Stimulated activated CD8-positive, alpha-beta memory T cell treated with anti-CD3 and anti-CD28 coated beads, Interleukin-15, amount 100 ng/mL, for 48 hours (primary cell): ENCODE measurements at places on chromosomes 13 and 19.

- DNase-seq: no peak
Measured at GRCh38 chr19:53389571-53389970, 5.4 kb upstream of the ZNF765 start.

GRCh38 chr13:27375686-27376326 is 48.6 kb upstream of the GTF3A start:
- DNase-seq: no peak

GRCh38 chr19:47240996-47241918 is 10.3 kb upstream of the BBC3 start:
- DNase-seq: peak; percentile 65

DNA sequence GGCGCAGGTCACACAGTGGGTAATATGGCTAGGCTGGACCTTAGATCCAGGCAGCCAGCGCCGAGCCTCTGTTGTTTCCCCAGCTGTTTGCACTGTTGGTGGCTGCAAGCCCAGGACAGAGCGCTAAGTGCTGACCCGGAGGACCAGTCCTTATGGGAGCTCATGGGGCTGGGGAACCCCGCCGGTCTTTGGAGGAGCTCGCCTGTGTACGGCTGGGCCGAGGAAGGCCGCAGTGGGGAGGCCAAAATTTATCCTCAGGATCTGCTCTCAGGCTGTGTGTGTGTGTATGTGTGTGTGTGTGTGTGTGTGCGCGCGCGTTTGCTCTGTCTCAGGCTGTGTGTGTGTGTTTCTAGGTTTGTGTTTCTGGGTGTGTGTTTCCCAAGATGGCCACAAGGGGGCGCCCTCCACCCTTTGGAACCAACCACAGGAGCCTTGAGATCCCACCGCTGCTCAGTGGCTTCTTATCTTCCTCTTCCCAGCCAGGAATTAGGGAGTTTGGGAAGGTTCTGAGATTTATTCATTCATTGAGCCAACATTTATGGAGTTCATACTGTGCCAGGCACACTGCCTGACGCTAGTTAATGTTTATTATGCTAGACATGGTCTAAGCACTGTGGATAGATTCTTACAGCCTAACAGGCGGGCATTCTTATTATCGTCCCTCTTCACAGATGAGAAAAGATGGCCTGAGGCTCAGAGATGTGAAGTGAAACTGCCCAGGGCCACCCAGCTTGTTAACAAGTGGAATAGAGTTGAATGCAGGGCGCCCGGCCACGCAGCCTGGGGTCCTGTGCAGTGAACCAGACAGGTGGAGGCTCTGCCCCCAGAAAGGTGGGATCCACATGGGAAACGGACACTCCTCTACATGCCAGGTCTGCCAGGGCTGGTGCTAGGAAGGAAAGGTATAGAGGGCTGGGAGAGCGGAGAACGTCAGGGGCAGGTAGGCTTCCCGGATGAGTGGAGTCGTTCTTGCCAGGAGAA is 13.0 kb downstream of the PGLYRP1 start:
- DNase-seq: peak; percentile 38

- no peak for DNase-seq
Measured at GRCh38 chr13:41780715-41781706, 179.9 kb downstream of the VWA8 start.

DNA sequence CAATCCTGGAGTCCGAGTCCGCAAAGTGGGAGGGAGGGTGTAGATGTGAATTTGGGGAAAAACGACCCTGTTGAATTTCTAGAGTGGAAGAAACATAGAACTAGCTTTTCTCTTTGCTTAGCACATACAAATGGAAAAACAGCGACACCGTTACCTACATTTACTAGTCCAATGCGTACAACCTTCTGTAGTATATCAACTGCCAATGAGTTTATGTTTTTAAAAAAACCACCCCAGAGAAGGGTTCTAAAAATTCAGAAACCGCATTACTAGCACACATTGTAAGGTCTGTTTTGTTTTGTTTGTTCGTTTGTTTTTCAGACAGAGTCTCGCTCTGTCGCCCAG is 332 bp upstream of the SUPT20H start:
- DNase-seq: no peak

DNA sequence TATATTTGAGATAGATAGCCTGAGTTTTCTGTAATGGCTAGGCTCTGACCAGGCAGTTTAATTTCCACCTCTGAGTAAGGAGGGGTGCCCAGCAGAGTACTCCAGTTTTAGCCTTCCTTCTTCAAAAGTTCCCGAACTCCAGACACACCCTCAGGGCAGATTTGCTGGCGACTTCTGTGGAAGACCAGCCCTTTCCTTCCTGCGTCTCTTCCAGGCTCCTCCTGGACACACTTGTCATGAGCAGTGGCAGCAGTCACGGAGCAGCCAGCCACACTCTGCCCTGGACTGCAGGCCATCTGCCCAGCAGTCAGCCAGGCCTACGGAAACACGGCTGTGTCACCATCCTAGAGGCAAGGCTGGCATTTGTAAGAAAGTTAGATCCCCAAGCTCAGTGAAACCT is 6.6 kb upstream of the FLT1 start:
- no peak for DNase-seq

DNA sequence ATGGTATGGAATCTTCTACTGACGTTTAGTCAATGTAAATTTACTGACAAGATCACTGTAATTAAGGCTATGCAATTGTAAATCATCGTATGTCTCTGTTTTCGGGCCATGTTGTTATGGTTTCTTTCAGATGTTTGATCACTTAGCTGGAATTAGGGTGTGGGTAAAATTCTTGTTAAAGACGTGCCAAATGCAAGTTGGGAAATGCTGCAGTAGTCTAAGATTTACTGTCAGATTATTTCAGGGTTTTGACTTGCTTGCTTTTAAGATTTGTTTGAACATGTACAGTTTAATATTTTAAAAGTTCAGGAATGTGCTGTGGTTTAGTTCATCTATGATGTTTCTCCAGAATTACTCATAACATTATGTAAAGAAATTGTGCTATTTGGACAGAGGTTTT is 10.8 kb downstream of the NDFIP2 start:
- no peak for DNase-seq

- DNase-seq: no peak
Measured at GRCh38 chr19:28483197-28483596, 729.8 kb downstream of the UQCRFS1 start.

GRCh38 chr13:84609716-84610115 is 727.4 kb upstream of the SLITRK1 start:
- DNase-seq: no peak
